ENCODE measurements at places on chromosomes 1 and 21.

- DNase-seq, result no peak
These were observed 150.5 kb downstream of the LRIG2 start for GRCh38 chr1:113223546-113223945.

- no peak for DNase-seq
These were observed 50.4 kb upstream of the DAB1 start for GRCh38 chr1:57474137-57474750.

DNA sequence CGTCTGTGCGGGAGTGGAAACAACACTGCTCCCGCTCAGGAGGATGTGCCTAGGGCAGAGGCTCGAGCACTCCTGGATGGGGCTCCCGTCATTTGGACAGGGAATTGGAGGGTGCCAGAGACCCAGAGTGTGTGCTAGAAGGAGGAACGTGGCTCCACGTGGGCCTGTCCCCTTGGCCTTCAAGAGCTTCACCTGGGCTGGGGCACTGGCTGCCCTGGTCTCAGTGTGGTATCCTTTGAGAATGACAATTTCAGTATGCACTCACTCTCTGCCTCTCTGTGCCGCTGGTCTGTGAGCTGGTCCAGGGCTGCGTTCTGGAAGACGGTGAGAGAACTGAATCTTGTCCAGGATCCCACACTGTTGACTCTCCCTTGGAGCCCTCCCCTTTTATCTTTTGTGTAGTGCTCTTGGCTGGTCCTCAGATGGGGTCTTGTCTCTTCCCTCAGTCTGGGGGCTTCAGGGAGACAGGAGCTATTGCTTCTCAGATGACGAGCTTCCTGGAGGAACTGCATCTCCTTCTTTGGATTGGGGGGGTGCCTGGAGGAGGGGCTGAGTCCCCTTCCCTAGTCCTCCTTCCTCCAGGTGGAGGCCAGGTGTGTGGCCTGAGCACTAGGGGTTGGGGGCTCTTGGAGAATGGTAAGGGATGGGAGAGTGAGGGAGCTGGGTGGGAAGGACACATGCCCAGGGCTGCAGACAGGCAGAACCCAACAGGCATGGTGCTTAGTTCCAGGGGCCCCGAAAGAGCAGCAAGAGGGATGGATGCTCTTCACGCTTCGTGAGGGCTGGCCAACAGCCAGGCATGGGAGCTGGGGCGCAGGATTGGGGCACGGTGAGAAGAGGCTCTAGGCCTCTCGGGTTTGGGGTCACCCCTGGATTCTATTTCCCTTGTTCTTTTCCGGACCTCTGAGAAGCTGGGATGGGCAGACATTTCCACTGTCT lies 14.8 kb upstream of the ETV3L start:
- no peak for DNase-seq

DNA sequence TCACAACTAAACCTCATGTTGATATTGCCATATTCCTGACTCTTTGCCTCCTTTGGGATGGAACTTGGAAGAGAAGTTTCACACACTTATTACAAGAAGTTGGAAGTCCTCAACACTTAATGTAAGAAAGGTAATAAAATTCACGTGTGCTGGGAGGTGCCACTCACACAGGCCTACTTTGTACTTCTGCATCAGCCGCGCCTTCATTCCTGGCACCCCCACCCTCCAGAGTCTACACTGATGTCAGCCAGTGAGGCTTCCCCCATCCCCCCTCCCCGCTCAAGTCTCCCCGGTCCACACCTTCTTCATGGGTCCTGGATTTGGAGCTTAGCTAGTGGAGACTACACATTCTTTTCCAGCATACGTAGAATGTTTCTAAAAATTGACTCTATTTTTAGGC lies 24.8 kb upstream of the SLC45A1 start:
- no peak for DNase-seq

DNA sequence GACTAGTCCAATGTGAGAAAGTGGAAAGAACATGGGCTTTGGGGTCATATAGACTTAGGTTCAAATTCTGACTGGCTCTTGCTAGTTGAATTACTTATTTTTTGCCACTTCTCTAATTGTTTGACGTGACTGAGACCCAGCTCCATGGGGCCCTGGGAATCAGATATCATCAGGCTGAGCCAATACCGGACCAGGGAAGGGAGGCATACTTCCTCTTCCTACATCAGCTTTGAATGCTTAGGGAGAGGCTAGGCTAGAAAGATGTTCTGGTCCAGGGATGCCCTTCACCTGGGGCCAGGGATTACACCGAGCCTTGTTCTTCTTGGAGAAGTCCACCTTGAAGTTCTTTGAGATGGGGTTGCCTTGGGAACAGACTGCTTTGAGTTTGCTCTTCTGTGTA lies 3.7 kb upstream of the NR1I3 start:
- no peak for DNase-seq

Measured in progenitor cell of endocrine pancreas (in vitro differentiated cells).